Right renal pelvis (tissue), 4 donors: ENCODE measurements at places on chromosomes 5 and 9.

- DNase-seq: no peak
These were observed 147.6 kb downstream of the RPS23 start for GRCh38 chr5:82130602-82131001.

GRCh38 chr9:93020151-93020550 is 38.4 kb upstream of the SUSD3 start:
- DNase-seq: no peak

GRCh38 chr9:94207781-94208180 is 51.3 kb upstream of the ZNF169 start:
- no peak for DNase-seq

DNA sequence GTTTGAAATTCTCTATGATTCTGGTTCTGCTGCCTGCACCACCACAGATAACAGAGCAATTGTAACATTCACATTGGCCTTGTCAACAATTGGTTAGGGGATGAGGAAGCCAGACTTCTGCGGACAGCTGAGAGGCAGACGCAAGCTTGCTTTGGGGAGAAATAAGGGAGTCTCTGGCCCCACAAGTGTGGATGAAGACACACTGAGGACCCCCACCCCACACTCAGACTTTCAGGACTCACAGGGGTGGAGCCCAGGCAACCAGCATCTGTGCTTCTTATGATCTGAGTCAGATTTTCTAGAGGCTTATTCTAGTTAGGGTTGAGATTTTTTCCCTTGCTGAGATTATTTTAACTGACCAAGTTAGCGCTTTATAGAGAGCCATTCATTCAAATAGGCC is 140.3 kb upstream of the IRX2 start:
- no peak for DNase-seq

GRCh38 chr5:92990771-92991170 is 590.2 kb downstream of the NR2F1-AS1 start:
- DNase-seq: no peak

GRCh38 chr9:17742067-17742466 is 163.2 kb downstream of the SH3GL2 start:
- no peak for DNase-seq

DNA sequence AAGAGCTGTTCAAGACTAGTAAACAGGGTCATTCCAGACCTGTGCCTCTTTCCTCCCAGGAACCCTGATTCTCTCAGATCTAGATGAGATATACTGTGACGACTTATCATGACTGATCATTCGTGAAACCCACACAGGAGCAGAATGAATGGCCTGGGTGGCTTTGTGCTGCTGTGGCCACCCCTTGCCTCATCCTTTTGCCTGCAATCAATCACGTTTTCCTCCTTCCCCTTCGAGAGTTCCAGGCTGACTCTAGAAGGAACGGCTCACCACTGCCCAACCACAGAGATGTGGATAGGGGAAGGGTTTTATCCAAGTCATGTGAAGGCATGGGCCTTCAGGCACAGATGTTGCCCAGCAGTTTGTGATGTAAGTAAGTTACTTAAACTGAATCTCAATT is 5.8 kb downstream of the ANXA6 start:
- no peak for DNase-seq

- no peak for DNase-seq
These were observed 68.8 kb downstream of the FEM1C start for GRCh38 chr5:115475788-115476187.

GRCh38 chr9:91711755-91712601 is 238.1 kb downstream of the ROR2 start:
- DNase-seq: no peak

- no peak for DNase-seq
These were observed 149.4 kb upstream of the TARS1 start for GRCh38 chr5:33291216-33292000.

DNA sequence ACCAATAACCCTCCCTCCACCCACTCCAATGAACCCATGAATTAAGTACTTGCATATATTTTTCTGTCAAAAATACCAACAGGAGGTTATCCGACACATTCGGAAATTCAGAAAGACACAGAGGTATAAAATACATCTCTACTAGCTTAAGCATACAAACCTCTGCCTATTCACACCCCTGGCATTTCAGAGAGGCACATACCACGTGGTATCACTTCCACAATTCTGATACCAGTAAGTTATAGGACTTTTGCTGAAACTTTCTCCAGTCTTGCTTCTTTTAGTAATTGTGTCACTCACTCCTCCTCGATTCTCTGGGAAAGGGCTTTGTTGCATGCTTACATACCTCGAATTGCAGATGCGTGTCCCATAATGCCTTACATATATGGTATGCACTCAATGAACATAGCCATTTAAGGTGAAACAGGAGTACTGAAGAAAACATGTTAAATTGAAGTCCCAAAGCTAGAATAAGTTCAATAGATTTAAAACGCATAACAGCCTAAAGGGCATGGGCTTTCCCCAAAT is 58.1 kb downstream of the TLE1 start:
- DNase-seq: no peak

GRCh38 chr5:102270036-102270435 is 26.0 kb downstream of the SLCO4C1 start:
- no peak for DNase-seq

DNA sequence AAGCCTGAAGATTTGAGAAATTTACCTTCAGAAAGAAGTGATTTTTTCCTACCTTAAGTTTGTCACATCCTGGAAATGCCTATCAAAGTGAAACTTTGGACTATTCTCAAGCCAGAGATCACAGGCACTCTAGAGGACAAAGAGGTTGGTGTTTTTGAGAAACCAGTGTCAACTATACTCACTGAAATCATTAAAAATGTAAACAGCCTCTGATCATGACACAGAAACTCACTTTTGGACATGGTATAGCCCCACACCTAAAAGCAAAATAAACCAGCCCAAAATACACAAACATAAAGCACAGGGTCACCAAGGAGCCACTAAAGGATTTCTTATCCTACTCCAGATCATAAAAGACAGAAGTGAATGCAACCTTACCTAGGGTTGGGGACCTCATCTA is 65.7 kb upstream of the ICE1 start:
- DNase-seq: no peak

DNA sequence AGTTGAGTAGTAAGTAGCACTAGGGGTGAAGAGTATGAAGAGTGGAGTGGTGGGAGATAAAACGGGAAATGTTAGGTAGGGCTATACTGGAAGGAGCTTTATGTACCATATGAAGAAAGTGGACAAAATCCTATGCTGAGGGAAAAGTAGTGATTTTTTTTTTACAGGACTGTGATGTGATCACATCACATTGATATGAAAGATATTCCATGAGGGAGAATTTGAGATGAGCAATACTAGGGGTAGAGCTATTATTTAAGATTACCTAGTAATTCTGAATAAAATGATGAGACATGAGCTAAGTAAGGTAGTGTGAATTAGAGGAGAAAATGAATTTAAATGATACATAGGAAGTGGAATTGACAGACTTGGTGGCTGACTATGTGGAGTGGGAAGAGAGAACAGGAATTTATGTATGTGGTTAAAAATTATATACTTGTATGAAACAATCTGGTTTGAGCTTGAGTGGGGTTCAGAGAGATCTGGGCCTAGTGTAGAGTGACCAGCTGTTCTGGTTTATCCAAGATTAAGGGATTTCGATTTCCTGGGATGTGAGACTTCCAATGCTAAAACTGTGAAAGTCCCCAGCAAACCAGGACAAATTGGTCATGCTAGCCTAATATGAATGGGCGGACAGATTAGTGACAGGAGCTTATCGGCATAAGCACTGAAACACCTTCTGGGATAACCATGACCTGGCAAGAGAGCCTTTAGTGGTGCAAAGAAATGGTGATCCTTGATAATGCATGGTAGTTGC is 29.3 kb upstream of the STOM start:
- no peak for DNase-seq

DNA sequence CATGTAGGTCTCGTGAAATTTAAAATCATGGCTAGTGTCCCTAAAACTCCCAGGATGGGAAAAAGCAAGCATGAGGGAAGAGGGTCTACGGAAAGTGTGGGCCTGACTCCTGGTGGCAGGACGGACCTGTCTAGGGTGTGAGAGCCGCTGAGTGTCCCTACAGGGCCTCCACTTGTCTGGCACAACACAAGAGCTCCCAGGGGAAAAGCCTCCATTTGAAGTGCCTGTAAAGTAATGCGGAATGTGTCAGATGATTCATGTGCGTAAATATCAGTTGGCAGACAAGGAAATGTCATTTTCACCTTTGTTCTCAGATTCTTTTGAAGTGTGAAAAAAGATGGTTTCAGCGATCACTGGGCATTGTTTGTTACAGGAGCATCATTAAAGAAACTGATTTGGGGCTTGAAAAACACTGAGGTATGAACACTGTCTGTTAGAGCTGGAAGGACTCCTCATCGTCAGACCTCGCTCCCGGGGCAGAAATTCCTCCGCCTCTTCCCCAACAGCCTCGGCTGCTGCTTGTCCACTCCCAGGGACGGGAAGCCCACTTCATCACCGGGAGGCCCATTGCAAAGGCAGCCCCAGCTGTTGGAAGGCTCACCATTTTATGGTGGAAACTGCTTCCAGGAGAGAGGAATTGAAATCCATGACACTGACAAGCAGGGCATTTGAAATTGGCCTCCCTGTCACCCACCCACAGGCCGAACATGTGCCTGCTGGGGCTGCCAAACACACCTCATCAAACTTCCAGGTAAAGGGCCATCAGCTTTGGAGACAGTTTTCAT is 240.8 kb downstream of the FSTL4 start:
- no peak for DNase-seq

DNA sequence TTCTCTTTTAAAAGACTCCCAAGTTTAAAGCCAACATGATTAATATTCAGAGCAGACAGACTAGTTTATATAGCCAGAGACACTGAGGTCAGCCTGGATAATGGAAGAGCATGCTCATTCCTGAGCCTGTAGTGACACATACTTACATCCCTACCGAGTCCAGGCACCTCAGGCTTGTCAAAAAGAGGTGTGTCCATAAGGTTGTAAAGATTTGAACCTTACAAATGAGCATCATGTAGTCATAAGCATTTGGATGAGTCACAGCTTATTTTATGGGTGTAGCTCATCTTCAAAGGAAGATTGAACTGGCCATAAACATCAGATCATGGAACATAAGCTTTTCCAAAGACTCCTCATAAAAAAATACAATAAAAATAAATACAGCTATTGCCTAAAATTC is 333.5 kb downstream of the EFNA5 start:
- DNase-seq: no peak

DNA sequence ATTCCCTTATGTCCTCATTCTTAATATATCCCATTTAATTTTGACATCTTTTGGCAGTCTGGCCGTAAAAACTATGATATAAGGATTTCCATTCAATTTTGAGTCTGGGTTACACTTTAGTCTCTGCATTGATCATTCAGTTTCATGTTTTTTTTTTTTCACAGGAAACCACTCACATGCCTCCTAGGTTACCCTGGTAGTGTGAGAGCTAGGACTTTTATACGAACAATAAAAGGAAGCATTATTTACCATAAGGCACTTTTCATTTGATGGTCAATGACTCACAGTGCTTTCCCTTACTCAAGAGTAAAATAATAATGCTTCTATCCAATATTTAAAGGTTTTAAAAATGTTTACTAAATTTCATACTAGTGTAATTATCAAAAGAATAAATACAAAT is 16.4 kb upstream of the DMAC1 start:
- DNase-seq: no peak

GRCh38 chr9:113536166-113536482 is 72.6 kb downstream of the RGS3 start:
- no peak for DNase-seq
